Caudate nucleus (tissue), 63 donors: ENCODE measurements at places on chromosomes 16 and 17.
A peak's percentile ranks its signal among the peaks of the same experiment; 100 is the strongest.

DNA sequence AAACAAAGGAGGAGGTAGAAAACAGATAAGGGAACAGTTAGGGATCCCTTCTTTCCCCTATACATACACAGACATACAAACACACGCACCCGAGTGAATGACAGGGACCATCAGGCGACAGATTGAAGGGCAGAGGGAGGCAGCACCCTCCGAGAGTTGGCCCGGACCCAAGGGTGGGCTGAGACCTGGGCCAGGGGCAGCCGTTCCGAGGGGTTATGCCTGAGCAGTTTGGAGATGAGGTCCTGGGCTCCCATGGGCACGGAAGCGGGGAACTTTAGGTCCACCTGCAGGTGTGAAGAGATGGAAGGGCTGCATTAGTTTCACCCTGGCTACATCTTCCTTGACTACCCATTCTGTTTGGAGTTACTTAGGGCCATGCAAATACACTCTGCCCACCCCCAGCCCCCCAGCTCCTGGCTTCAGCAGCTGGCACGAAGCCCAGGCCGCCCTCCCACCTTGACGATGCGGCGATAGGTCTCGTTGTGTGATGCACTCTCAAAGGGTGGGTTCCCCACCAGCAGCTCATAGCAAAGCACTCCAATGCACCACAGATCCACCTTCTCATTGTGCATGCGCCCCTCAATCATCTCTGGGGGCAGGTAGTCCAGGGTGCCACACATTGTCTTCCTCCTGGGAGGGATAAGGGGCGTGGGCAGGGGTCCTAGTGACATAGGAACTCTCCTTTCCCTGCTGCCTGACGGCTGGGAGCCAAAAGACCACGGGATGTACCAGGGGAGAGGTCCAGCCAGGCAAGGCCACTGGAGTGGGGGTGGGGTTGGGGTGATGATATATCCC, 5.4 kb downstream of the AURKB start:
- DNase-seq, result no peak

GRCh38 chr17:15143524-15143923, 121.6 kb downstream of the PMP22 start:
- DNase-seq, result no peak

GRCh38 chr16:74867281-74867849, 92.7 kb upstream of the FA2H start:
- DNase-seq, result no peak

- no peak for DNase-seq
Observed at GRCh38 chr16:23089111-23089510, 60.1 kb downstream of the USP31 start.

- no peak for DNase-seq
Observed at GRCh38 chr17:19339341-19339815, 23.1 kb downstream of the B9D1 start.

GRCh38 chr16:10968498-10968897, 24.1 kb downstream of the CLEC16A start:
- no peak for DNase-seq

GRCh38 chr17:45293413-45294211, 23.2 kb downstream of the MAP3K14 start:
- DNase-seq, result peak; percentile 58

DNA sequence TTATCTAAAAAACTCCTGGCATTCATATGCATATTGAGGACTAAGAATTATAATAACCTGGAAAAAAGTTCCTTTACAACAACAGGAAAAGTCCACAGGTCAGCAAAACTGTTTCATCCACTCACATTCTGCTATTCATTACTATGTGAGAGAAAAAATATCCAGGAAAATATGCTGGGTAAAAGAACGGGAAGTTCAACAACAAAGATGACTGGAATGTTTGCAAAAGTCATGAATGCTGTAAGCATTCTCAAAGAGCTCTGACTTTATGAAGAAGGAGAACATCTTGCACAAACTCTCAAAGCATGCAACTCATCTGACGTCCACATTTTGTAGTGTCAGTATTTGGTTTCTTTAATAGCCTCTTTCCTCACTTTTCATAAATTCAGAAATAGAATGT, 56.9 kb upstream of the ALDH3A1 start:
- no peak for DNase-seq

DNA sequence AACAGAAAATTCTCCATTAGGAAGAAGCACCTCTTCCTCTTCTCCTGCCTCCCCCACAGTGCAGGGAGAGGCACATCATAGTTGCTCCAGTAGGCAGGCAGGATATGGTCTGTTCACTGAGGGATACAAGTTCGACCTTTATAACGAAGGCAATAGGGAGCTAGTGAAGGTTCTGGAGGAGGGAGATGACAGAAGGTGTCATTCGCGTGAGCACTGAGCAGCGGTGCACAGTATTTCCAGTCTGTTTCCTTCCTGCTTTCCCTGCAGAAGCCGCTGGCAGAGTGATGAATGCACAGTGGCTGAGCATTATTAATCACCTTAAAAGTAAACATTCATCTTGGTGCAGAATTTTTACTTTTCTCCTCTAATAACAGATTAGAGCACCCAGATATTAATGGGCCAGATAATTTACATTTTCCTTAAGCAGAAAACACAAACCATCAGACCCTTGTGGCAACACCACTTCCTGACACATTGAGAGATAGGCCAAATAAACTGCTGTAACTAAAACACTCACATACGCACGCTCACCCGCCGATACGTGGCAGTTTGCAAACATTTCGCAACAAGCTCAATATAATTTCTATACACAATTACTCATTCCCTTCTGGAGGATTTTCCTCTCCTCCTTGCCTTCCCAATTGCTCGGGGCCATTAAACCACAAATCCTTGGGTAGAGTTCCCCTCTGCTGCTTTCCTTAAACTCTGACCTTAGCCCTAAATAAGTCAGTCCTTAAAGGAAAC, 69.5 kb downstream of the AIPL1 start:
- no peak for DNase-seq

GRCh38 chr17:64187093-64187895, 57.4 kb upstream of the ERN1 start:
- no peak for DNase-seq

- DNase-seq, result no peak
Observed at GRCh38 chr17:35679007-35679682, 52.3 kb upstream of the RASL10B start.

DNA sequence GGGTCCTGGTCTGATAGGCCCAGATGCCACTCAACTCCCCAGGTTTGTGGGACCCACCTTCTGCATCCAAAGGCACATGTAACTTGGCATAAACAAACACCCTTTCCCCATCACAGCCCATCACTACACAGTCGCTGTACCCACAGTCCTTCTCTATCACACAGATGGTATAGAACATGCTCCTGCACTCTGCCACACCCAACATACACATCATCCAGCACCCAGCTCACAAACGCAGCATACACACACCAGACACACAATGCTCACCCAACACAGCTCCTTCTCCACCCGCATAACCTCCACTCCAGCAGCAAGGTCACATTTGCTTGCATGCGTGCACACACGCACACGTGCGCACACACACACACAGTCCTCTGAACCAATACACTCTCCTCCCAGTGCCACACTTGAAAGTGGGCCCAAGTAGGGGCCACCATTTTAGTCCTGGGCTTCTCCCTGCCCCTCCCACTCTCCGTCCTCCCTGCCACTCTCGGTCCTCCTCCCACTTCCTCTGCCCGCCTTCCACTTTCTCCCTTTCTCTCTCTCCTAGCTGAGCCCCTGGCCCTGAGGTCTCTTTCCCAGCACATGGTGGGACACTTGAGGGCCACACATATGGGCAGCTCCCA, 8.5 kb upstream of the TMEM92 start:
- DNase-seq, result no peak

- DNase-seq, result no peak
Observed at GRCh38 chr16:74617206-74617788, 10.4 kb upstream of the GLG1 start.

- DNase-seq, result peak; percentile 10
Observed at GRCh38 chr17:51434434-51435170, 174.3 kb downstream of the UTP18 start.

GRCh38 chr17:79985943-79986391, 49.7 kb downstream of the TBC1D16 start:
- DNase-seq, result no peak

DNA sequence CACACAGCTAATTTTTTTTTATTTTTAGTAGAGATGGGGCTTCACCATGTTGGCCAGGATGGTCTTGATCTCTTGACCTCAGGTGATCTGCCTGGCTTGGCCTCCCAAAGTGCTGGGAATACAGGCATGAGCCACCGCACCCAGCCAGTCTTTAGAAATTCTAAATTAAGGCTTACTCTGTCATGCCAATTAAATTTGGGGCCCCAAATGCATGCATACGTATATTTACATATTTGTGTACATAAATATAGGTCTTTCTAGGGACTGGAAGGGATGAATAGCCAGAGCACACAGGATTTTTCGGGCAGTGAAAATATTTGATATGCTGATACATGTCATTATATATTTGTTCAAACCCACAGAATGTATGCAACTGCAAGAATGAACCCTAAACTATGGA, 105.1 kb downstream of the BCAS3 start:
- no peak for DNase-seq

DNA sequence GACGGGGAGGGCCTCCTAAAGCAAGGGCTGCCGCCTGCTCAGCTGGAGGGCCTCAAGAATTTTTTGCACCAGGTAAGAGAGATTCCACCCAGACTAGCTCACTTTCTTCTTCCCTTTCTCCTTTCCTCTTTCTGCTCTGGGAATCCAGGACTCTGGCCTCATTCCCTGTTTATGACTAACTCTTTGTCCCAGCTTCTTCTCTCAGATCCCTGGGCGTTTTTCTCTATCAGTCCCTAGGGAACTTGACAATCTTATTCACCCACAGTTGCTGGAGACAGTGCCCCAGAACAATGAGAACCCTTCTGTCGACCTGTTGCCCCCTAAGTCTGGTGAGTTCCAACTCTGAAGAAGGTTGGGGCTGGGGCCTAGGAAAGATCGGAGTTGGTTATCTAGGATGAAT, 15.6 kb downstream of the CNTROB start:
- no peak for DNase-seq

DNA sequence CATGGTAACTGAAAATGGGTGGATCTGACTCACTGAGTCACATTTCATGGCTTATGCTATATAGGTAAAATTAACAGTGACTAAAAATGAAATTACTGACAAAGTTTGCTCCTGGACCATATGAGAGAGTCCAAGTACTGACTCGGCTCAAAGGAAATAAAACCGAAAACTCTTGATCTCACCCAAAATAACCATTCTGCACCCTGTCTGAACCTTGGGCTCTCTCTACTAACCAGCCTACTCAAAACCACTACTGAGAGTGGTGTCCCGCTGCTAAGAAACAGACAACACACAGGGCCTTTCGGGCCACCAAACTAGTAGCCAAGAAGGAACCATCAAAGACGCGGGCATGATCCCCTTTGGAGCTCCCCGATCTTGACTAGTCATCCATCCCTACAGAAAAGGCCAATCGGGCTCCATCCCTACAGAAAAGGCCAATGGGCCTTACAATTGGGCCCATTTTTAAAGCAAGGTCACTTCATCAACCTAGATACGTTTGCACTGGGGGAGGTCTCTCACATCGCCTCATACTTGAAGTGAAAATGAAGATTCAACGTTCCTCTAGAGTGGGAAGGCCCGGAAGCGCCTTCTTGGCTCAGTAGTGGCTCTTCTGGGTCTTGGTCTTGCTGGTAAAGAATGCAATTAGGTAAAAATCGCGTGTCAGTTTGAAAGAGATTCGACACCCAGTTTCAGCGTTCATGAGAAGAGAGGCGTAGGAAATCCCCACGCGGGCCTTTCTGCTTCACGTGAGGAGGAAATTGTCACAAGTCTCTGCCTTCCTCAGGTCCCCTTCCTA, 720 bp upstream of the ZPBP2 start:
- DNase-seq, result no peak

DNA sequence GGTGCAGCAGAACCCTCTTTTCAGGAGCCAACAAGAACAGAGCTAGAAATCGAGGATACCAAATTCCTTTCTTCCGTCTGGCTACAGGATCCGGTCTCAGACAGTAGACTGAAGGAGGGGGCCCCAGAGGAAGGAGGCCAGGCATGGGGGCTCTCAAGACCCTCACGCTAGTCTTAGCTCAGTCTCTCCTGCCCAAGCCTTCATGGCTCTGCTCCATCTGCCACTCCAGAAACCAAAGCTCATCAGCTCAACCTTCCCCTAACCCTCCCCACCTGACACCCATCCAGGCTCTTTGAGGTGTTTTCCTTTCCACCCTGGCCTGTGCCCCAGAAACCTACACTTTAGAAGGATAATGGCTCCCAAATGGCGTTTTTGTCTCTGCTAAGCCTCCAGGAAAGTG, 6.2 kb upstream of the TMEM92 start:
- no peak for DNase-seq

DNA sequence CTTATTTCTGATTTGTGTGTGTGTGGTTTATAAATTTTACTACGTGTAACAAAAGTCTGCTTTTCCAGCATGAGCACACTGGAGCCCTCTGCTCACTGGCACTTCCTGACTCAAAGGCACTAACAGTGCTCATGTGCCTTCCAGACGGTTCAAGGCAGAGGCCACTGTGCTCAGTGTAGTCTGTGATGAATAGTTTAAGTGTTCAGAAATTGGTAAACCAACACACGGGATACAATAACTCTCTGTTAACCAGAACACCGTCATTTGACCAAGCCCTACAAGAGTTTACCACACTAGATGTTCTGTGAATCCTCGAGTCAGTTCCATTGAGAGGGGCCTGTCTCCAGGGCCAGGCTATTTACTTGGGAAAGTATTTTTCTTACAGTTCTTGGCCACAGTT, 191.9 kb downstream of the MRTFB start:
- DNase-seq, result no peak

DNA sequence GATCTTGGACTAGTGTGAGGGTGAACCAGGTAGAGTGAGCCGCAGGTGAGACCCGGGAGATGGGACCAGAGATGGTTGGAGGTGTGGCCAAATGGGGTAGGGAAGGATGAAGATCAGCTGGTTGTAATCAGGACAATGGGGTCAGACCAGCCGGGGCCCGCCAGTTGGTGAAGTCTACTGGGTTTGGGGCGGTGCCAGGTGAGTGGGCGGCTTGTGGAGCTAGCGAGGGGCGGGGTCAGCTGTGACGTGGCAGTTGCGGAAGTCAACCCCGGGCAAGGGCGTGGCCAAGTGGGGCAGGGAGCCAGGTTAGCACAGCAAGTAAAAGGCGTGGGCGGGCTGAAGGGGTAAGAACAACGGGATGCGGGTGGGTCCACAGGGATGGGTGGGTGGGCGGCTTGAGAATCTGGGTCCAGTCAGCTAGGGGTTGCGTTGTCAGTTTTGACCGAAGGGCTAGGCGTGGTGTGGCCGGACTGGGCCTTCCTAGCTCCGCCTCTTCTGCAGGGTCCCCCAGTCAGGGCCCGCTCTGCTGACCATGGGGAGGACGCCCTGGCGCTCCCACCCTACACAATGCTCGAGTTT, 25.5 kb upstream of the ALKBH5 start:
- DNase-seq, result peak; percentile 90

- no peak for DNase-seq
Observed at GRCh38 chr17:37516127-37516571, 26.5 kb downstream of the DUSP14 start.
